Astrocyte of the spinal cord (primary cell): ENCODE measurements at places on chromosomes 2 and 18.
A peak's percentile ranks its signal among the peaks of the same experiment; 100 is the strongest.

- DNase-seq: peak; percentile 56
Observed at GRCh38 chr18:80247393-80247841, at the start of gene PARD6G. PARD6G (minus strand) TSS chr18:80247514; CDS start chr18:80247348, 166 bp downstream.

- no peak for DNase-seq
Observed at GRCh38 chr2:211141646-211142045, 585.2 kb downstream of the CPS1 start.

- DNase-seq: no peak
Observed at GRCh38 chr2:26687328-26687727, 5.2 kb upstream of the KCNK3 start.

DNA sequence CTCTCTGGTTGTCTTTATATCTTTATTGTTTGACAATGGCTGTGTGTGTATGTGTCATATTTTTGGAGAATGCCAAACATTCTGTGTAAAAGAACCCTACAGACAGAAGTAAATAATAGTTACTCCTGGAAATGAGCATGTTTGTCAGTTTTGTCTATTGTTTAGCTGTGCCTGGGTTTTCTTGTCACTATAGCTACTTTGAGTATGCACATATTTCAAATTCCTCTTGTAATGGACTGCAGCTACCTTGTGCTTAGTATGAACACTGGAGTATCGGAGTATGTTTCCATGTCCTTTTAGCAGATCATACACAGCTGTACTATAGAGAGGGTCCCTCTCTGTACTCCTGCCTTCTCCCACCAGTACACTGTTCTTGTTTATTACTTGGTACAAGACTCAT, 58.0 kb upstream of the DOCK10 start:
- peak; percentile 53 for DNase-seq

DNA sequence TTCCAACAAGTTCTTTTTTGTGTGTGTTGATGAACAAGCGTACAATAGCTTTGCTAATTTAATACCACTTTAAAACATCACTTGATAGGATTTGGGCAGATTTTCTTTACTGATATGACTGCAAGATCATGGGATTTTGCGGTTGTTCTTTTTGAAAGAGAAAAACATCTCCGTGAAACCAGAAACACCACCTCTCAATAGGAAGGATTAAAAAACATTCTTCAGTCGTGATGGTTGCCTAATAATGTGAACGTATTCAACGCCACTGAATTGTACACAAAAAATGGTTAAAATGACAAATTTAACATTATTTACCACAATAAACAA, 19.3 kb downstream of the RBMS1 start:
- DNase-seq: no peak

DNA sequence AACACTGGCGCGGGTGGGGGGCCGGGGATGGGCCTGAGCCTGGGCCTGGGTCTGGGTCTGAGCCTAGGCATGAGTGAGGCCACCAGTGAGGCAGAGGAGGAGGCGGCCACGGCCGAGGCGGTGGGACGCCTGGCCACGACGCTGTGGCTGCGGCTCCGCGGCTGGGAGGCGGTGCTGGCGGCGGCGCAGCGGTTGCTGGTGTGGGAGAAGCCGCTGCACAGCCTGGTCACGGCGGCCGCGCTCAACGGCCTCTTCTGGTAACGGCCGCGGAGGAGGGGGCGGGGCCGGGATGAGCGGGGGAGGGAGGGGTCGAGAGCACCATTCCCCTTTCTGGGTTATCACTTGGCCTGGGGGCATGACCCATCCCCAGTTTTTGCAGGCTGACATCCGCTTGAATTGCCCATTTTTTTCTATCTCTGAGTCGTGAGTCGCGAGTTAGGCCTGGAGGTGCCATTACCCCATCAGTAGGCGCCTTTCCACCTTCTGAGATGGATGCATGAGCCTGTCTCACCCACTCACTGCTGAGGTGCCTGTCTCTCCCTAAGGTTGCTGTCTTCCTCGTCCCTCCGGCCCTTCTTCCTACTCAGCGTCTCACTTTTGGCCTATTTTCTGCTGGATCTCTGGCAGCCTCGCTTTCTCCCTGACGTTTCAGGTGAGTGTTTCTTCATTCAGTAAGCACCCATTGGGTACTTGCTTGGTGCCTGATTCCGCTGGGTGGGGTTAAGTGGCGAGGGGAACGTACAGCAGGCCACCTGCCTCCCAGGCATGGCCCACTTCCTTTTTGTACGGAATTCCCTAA, 501 bp downstream of the RETREG2 start:
- DNase-seq: peak; percentile 19

GRCh38 chr18:61713502-61713901, 179.3 kb downstream of the RNF152 start:
- no peak for DNase-seq

DNA sequence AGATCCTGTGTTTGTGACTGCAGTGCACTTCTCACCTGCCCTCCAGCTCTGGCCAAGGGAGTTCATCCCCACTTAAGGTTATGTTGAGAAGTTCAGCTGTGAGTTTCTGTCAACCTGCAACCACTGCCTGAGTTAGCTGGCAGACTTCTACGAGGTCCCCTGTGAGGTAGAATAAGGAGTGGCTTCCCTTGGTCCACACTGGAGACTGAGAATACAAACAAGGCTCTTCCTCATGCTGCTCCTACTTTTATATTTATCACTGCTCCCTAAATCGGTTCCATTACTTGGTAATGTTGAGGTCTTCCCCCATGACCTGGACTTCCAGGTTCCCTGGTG, 353.2 kb upstream of the CWC22 start:
- DNase-seq: no peak

GRCh38 chr18:24659827-24660720, 199.6 kb downstream of the HRH4 start:
- no peak for DNase-seq

GRCh38 chr18:5294113-5294456, 1.4 kb downstream of the ZBTB14 start:
- no peak for DNase-seq

DNA sequence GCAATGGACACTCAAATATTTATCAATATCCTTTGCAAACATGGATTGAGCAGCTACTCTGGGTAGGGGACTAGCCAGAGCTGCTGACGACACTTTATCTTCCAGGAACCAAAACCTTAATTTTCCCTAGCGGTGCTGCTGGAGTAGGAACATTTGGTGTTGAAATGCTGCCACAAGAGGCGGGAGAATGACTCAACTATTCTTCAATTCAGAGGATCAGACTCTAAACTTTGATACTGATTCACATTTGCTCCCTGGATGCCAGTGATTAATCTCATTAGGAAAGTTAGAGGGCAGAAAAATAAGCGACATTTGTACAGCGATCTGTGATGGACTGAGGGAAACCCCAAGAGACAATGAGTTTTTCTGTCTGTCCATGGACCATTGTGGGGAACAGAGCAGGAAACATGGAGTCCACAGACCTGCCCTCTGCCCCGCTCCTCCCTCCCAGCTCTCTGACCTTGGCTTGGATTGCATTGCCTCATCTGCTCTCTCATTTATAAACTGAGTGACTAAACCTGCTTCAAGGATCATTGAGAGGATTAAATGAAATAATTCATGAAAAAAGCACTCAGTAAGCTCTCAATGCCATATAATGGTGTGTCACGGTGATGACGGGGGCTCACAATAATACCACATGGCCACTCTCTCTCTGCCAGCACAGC, 12.6 kb upstream of the EPB41L3 start:
- peak; percentile 62 for DNase-seq

- DNase-seq: no peak
Observed at GRCh38 chr18:79345366-79345765, 50.4 kb upstream of the NFATC1 start.

- peak; percentile 46 for DNase-seq
Observed at GRCh38 chr2:46970334-46971288, 55.0 kb upstream of the MCFD2 start.

GRCh38 chr2:239223310-239224198, 177.3 kb downstream of the HDAC4 start:
- peak; percentile 49 for DNase-seq

DNA sequence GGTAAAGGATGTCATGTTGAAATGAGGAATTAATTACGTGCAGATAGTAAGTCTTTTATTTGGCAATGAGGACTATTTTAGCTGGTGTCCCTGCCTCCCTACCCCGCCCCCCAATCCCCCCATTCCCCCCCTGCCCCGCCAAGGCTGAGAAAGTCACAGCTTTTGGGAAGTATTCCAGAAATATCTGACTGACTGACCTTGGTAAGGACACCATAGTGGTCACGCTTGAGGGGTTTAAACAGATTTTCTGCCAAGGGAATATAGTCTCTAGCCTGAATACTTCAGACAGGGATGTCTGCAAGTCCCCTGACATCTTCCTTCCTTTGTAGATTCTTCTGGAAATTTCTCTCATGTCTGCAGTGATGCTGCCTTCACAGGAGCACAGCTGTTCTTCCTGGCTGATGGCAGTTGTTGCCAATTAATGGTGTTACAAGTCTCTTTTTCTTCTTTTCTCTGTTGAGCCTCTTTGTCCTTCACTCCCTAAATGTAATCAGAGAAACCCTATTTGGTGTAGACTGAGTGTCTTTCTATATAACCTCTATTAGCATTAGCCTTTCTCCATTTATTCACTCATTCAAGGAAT, 53.7 kb upstream of the MGAT5 start:
- no peak for DNase-seq

DNA sequence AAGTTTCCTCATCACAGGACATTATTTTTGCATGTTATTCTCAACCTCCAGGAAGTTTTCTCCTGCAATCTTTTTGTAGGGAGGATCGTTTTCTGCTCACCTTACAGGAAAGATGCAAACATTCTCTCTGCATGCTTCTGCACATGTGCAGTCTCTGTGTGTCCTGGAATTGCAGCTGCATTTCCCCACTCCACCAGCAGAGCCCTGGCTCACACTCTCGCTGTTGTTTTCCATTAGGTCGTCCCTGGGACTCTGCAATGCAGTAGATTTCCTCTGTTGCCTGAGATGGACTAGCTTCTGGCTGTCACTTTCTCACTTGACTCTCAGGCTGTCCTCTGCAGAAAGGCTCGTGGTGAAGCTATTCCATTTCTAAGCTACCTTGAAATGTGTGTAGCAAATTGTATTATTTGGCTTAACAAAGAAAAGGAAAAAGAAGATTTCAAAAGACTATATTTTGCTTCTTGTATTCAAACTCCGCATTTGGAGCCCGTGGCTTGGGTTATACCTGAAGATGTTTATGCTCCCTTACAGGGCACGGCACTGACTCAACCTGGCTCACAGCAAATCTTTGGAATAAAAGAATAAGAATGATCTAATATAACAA, 346.7 kb downstream of the RAD51AP2 start:
- peak; percentile 39 for DNase-seq

GRCh38 chr2:33133454-33133952, 186.8 kb downstream of the LTBP1 start:
- peak; percentile 58 for DNase-seq
